ENCODE measurements at places on chromosomes 12 and 14.

DNA sequence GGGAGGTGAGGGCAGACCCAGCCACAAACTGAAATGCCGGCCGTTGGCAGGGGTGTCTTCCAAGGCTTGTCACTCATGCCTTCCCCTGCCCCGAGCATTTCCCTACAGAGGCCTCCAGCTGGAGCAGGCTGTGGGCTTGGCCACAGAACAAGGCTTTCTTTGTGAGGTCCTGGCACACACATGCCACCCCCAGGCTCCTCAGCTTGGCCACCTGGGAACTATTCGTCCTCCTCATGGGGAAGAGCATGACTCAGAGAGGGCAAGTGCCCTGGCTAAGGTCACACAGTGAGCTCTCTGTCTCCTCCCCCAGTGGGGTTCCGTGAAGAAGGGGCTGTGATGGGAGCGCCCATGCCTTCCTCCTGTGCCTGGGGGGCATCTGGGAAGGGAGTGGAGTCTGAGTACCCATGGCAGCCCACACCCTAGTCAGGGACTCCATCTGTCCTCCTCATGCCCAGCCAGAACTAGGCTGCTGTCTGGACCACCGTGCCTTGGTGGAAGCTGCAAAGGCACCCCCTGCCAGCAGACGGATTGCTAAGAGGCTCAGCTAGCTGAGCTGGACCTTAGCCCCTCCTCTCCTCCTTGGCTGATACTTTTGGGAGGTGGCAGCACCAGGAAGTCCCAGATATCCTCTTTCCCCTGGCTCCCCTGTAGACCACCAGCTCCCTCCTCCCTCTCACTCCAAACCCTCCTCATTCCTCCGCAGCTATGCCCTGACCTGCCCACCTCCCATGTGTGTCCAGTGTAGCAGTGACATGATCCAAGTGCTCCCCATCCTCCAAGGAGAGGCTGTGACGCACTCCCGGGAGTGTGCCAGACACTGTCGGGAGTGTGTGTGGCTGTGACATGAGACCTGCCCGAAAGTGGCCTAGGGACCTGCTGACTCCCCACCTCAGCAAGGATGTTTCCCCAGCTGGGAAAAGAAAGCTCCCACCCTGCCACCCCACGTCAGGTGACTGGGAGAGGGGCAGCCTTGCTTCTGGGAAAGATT lies 21.4 kb downstream of the ABCB9 start:
- no peak for DNase-seq

DNA sequence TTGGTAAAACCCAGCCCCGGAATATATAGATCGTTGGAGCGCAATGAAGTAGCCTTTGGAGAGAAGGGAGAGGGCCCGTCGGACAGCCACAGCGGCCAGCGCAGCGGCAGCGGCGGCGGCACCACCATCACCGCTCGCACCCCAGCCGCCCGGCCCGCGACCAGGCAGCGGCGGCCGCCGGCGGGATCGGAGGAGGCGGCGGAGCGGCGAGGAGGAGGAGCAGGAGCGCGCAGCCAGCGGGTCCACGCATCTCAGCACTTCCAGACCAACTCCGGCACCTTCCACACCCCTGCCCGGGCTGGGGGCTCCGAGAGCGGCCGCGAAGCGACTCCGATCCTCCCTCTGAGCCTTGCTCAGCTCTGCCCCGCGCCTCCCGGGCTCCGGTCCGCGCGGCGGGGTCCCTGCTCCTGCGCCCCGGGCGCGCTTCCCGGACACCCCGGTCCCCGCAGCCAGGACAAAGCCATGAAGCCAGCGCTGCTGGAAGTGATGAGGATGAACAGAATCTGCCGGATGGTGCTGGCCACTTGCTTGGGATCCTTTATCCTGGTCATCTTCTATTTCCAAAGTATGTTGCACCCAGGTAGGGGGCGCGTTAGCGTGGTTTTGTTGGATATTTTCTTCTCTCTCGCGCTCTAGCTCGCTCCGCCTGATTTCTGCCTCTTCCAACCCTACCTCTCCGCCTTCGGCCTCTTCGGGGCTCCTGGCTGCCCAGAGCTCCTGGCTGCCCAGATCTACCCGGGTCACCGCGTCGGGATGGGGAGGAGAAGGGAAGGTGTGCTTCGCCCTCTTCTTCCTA lies 400 bp downstream of the CHST11 start:
- peak; percentile 38 for DNase-seq

GRCh38 chr12:7304456-7304855 lies 584 bp downstream of the ACSM4 start:
- DNase-seq: no peak

DNA sequence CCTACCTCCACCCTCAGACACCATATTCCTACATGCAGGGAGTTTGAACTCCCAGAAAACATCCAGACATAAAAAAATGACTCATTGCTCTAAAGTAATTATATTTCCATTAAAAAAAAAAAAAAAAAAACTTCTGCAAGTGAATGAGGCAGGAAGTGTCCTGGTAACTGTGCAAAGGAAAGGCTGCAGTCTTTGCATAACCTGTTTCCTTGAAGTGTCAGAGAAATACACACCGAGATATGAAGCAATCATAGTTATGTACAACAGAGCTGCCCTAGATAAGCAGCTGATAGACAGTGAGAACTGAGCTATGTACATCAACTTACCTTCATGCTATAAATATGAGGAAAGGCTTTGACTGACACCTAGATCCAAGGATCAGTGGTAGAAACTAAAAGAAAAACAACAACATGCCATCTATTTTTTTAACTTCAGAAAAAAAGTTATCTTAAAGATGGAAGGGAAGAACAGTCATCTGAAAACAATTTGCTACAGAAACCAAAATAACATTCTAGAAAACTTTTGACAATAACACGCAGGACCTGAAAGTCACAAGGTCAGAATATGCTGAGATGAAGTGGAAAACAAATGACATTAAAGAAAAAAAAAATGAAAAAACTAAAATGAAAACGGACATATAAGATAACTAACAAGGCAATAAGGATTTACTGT lies 263.2 kb downstream of the SEC23A start:
- DNase-seq: no peak

- no peak for DNase-seq
Measured at GRCh38 chr14:30194741-30195148, 267.1 kb upstream of the PRKD1 start.

- DNase-seq: no peak
Measured at GRCh38 chr12:109735825-109736551, 22.4 kb downstream of the FAM222A start.

DNA sequence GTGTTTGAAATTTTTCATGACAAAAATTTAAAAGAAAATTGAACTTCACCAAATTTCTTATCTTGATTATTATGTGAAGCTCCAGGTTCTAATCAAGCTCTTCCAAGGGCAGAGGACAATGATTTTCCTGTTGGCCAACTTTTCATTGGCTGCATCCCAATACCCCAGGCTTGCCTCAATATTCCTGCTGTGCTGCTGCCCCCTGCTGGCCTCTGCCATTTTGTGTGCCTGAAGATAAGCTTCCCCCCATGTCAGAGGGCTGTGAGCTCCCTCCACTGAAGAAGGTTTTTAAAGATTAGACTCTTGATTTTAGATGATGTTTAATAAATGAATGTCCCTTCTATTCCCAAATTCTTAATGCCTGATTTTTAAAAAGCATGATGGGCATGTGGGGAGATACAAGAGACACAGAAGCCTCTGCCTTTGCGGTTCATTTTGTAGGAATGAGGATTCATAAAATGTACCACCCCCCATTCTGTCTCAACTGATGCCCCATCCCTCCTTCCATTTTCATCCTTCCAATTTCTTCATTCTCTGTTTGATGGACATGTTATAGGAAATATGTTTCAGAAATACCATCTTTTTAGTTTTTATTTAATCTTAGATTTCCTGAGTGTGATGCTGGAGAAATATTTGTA lies 76.7 kb upstream of the RGS6 start:
- DNase-seq: peak; percentile 52

- no peak for DNase-seq
Measured at GRCh38 chr14:101010293-101010692, 106.8 kb upstream of the RTL1 start.

GRCh38 chr14:94494085-94494484 lies 15.2 kb downstream of the SERPINA12 start:
- DNase-seq: no peak

DNA sequence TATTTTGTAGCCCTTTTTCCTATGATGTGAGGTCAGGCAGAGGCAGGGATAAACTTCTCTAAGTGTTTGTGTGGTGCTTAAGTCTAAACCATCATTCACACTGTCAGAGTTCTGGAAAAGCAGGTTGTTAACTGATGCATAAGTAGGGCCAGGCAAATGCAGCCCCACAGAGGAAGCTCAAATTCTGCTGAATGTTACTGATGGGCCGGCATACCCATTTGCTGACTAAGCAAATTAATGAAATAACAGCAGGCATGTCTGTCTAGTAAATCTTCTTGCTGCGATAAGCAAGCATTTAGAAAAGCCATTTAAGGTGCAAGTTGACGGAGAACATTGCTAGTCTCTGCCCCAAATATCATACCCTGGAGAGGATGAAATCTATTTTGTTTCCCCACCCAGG lies 523.2 kb upstream of the CCDC196 start:
- no peak for DNase-seq

GRCh38 chr12:1790444-1790843 lies 29.9 kb upstream of the LRTM2 start:
- no peak for DNase-seq

DNA sequence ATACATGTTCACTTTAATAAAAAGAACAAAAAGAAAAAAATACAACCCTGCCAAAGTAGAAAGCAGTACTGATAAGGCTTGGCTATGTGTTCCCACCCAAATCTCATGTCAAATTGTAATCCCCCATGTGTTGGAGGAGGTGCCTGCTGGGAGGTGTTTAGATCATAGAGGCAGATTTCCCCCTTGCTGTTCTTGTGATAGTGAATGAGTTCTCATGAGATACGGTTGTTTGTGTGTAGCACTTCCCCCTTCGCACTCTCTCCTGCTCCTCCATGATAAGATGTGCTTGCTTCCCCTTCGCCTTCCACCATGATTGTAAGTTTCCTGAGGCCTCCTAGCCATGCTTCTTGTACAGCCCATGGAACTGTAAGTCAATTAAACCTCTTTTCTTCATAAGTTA lies 59.9 kb downstream of the USP15 start:
- no peak for DNase-seq

DNA sequence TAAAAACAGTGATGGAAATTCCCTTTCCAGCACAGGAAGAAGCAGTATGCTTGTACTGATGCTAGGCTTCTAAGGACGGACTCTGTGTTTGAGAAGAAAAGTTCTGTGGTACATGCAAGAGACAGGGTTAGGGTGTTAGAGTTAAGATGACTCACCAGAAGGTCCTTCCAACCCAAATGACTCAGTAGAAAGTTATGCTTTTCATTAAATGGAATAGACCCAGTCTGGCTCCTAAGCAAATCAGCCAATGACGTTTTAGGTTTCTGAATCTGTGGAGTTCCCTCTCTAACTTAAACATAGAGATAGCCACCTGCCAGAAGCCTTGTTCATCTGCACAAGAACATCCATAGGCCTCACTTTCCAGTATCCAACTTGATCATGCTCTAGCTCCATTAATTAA lies 5.7 kb downstream of the PTHLH start:
- peak; percentile 57 for DNase-seq

- no peak for DNase-seq
Measured at GRCh38 chr12:117026921-117027250, 72.3 kb downstream of the TESC start.

DNA sequence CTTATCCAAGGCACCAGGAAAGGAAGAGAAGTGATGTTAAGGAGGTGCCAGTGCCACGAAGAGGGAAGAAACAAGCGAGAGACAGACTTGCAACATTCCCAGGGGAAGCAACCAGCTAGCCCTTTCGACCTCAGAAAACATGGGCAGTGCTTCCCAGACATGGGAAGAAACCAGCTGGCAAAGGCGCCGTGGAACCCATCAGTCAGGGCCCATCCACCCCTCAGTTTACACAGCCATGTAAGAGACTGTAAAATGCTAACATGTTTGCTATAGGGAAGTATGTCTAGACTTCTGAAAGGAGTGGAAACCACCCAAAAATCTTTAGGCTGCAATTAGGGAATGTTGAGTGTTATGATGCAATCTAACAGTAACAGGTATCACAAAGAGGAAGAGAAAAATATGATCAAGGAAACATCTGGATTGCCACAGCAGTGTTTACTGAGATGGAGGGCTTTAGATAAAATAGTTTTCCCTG lies 26.3 kb downstream of the ANAPC5 start:
- no peak for DNase-seq

GRCh38 chr14:89351516-89352404 lies 65.3 kb downstream of the FOXN3 start:
- no peak for DNase-seq

DNA sequence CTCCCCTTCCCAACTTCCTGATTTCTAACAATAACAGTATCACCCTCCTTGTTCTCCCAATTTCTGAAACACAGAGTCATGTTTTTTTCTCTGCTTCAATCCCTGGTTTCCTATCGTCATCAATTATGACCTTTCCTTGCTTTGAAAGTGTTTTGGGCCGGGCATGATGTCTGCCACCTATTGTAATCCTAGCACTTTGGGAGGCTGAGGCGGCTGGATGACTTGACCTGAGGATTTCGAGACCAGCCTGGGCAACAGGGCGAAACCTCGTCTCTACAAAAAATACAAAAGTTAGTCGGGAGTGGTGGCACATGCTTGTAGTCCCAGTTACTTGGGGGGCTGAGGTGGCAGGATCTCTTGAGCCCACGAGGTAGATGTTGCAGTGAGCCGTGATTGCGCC lies 12.6 kb upstream of the GPR162 start:
- DNase-seq: no peak

GRCh38 chr12:53500142-53500775 lies 824 bp upstream of the TARBP2 start:
- no peak for DNase-seq

- DNase-seq: no peak
Measured at GRCh38 chr12:57604992-57605810, 577 bp downstream of the DTX3 start.

DNA sequence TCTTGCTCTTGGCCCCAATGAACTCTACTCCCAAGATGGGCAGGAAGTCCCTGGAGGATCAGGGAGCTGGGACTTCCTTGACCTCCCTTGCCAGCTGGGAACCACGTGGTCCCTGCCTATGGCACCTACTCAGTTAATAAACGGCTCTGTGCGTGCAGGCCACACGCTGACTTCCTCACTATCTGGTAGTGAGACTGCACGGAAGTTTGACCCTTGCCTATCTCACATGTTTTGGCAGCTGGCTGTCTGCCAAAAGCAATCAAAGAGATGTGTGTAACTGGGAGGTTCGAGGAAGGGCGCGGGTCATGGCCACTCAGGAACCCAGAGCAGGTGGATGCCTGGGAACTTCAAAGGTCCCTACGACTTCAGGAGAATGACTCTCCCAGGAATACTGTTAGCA lies 57.9 kb downstream of the RFLNA start:
- no peak for DNase-seq

Data from DMS 273 treated with DMSO at 0.1 percent for 48 hours (cell line).